Vagina (tissue), 2 donors: ENCODE measurements at places on chromosomes 5 and 9. TPM values are rescaled to one million over a fixed set of nuclear protein-coding genes. Genes with fewer than 3 reads are reported as not detected.

DNA sequence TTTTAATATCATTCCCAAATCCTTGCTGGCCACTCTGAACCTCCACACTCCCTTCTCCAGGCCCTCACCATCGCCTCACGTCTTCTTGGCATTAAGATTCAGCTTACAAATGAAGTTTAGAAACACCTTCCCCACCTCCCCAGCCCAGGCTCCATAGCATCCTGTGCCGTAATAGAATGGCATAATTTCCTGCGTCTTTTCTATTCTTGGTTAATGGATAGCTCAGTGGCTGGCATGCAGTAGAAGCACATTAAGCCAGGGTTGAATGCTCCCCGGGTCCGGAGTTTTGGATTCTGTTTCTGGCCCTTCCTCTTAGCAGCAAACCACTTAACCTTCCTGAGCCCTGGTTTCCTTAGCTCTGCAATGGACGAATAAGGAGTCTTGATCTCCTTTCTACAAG, 13.8 kb downstream of the WWC1 start:
- no peaks in the 10 kb centered on the region for H3K4me1 ChIP-seq
- H3K4me3 ChIP-seq = no peak overlapping the region
- H3K36me3 ChIP-seq = no peaks in the 10 kb centered on the region

Gene PRELID2
- total RNA-seq = 16.2 TPM

Gene PRRC1
- 31.9 TPM for total RNA-seq

DNA sequence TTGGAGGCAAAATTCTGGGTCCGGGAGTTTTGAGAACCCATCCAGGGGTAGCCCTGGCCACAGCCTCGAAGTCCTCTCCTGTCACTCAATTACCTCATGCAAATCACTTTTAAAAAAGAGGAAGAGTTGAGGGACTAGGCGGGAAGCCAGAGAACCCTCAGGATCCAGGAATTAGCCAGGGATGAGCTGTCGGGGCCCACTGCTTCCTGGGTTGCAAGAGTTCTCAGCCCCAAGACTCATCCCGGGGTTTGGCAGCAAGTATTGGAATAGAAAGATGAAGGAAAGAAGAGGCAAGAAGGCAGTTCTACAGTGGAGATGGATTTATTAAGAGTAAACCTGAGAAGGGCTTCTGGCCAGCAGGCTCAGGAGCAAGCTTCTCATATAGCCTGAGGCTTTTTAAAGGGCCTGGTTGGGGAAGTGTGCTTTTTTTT, 25.6 kb downstream of the C9orf50 start:
- peaks cover 35% of the 10 kb centered on the region for H3K4me1 ChIP-seq
- no peak for DNase-seq
- H3K27me3 ChIP-seq = no peaks in the 10 kb centered on the region

- H3K4me1 ChIP-seq = no peaks in the 10 kb centered on the region
- no peak overlapping the region for H3K27ac ChIP-seq
- H3K27me3 ChIP-seq = no peaks in the 10 kb centered on the region
Measured at GRCh38 chr5:1779021-1779680, 20.5 kb downstream of the MRPL36 start.

Gene IL5
- not detected for total RNA-seq

Gene BARHL1
- not detected for total RNA-seq

- H3K27ac ChIP-seq = no peak overlapping the region
- DNase-seq = no peak
- no peaks in the 10 kb centered on the region for H3K36me3 ChIP-seq
- H3K4me3 ChIP-seq = no peak overlapping the region
- no peaks in the 10 kb centered on the region for H3K4me1 ChIP-seq
- no peaks in the 10 kb centered on the region for H3K27me3 ChIP-seq
Measured at GRCh38 chr9:107577140-107577776, 87.7 kb upstream of the KLF4 start.

- no peak for DNase-seq
- no peaks in the 10 kb centered on the region for H3K4me1 ChIP-seq
- no peaks in the 10 kb centered on the region for H3K36me3 ChIP-seq
- no peak overlapping the region for H3K4me3 ChIP-seq
- no peaks in the 10 kb centered on the region for H3K27me3 ChIP-seq
Measured at GRCh38 chr5:179998485-179998884, 73.1 kb downstream of the RNF130 start.

Gene PRR7
- total RNA-seq = 1.2 TPM

- no peak overlapping the region for H3K4me3 ChIP-seq
- H3K36me3 ChIP-seq = no peaks in the 10 kb centered on the region
- H3K27ac ChIP-seq = no peak overlapping the region
- peak; percentile 69 for DNase-seq
- H3K27me3 ChIP-seq = no peaks in the 10 kb centered on the region
- no peaks in the 10 kb centered on the region for H3K4me1 ChIP-seq
Measured at GRCh38 chr5:3006961-3007551, 255.6 kb upstream of the IRX2 start.

DNA sequence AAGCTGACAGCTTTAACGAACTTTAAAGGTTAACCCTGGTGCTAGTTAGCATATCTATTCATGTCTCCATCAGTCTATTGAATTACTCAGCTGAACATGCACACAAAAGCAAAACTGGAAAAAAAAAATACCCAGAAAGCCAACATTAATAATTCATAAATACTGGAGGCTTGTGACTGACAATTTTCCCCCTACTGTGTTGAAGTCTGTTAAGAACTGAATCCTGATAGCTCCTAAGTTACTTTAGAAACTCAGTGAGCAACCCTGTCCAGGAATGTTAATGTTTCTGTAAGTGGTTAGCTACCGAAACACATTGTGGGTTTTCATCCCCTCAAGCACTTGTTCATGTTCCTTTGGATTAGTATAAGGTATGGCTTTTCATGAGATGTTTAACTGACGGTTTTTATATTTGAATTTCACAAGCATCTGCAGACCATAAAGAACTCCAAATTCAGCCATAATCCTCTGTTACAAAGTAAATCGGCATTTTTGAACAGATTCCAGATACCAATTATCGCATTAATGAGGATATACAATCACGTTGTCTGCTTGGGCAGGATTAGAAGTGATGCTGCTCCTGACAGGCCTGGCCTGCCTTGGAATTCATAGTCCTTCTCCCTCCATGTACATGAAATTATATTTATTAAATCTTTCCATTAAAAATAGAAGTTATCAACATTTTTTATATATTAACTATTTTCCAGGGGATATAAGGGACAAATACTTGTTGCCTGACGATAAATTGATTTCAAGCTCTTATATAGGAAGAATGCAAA, 331.2 kb downstream of the TLE4 start:
- H3K27ac ChIP-seq = no peak overlapping the region
- H3K27me3 ChIP-seq = no peaks in the 10 kb centered on the region
- no peaks in the 10 kb centered on the region for H3K4me1 ChIP-seq
- H3K36me3 ChIP-seq = no peaks in the 10 kb centered on the region

- H3K27ac ChIP-seq = no peak overlapping the region
- no peaks in the 10 kb centered on the region for H3K27me3 ChIP-seq
- H3K4me1 ChIP-seq = peaks cover 4% of the 10 kb centered on the region
- no peaks in the 10 kb centered on the region for H3K36me3 ChIP-seq
- H3K4me3 ChIP-seq = no peak overlapping the region
Measured at GRCh38 chr9:15370466-15371447, 51.9 kb upstream of the SNAPC3 start.

- no peaks in the 10 kb centered on the region for H3K27me3 ChIP-seq
- no peak overlapping the region for H3K4me3 ChIP-seq
- H3K27ac ChIP-seq = no peak overlapping the region
Measured at GRCh38 chr9:14240537-14240936, 73.4 kb downstream of the NFIB start.

GRCh38 chr5:113123618-113124017, 147.0 kb downstream of the DCP2 start:
- H3K4me3 ChIP-seq = no peak overlapping the region
- H3K27ac ChIP-seq = no peak overlapping the region
- no peak for DNase-seq
- H3K27me3 ChIP-seq = no peaks in the 10 kb centered on the region

DNA sequence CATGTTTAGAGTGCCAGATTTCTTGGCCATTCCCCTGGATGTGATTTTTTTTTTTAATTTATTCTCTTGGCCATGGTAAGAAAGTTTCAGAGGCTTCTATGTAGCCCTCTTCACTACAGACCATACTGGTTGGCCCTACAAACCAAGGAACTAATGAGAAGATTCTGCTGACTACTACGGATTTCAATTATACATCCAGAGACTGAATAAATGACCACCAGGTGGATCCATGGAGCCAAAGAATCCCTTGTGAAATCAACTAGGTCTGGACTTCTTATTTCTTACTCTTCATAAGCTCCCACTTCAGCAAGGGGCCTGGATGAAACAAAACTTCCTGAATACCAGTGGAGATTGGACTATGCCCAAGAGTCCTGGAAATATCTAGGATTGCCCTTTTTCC, 27.6 kb downstream of the ZNF622 start:
- H3K27ac ChIP-seq = no peak overlapping the region
- H3K27me3 ChIP-seq = no peaks in the 10 kb centered on the region
- H3K4me3 ChIP-seq = no peak overlapping the region
- no peak for DNase-seq
- H3K36me3 ChIP-seq = no peaks in the 10 kb centered on the region

DNA sequence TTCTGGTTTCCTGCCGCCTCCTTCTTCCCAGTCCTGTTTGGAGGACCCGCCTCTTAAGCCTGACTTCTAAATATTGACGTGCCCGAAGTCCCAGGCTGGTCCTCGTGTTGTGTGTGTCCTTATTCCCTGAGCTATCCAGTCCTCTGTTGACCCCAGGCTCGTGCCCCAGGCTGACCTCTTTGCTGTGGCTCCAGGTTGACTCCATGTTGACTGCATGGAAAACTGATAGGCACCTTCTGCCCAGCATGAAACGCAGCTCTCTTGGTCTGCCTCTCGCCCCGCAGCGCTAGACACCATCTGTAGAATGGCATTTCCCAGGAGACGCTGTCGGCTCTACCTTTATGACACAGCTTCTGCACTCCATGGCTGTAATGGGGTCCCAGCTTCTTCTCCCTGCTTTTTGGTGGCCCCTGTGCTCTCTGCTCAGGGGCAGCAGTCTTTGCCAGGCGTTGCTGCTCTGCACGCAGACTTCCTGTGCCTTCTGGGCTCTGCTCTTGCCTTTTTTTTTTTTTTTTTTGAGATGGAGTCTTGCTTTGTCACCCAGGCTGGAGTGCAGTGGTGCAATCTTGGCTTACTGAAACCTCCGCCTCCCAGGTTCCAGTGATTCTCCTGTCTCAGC, 28.4 kb downstream of the EHMT1 start:
- H3K27ac ChIP-seq = no peak overlapping the region
- no peak overlapping the region for H3K4me3 ChIP-seq
- no peaks in the 10 kb centered on the region for H3K27me3 ChIP-seq
- no peaks in the 10 kb centered on the region for H3K36me3 ChIP-seq
- H3K4me1 ChIP-seq = no peaks in the 10 kb centered on the region

GRCh38 chr5:37738057-37738691, 101.7 kb downstream of the GDNF start:
- no peaks in the 10 kb centered on the region for H3K27me3 ChIP-seq
- no peaks in the 10 kb centered on the region for H3K36me3 ChIP-seq
- no peak overlapping the region for H3K4me3 ChIP-seq
- H3K4me1 ChIP-seq = peaks cover 35% of the 10 kb centered on the region
- no peak for DNase-seq
- no peak overlapping the region for H3K27ac ChIP-seq

Gene CCL21
- total RNA-seq = 174 TPM

Gene PIGO
- total RNA-seq = 13.3 TPM

- no peak overlapping the region for H3K27ac ChIP-seq
- no peaks in the 10 kb centered on the region for H3K27me3 ChIP-seq
- H3K36me3 ChIP-seq = no peaks in the 10 kb centered on the region
- no peak for DNase-seq
- H3K4me3 ChIP-seq = no peak overlapping the region
Measured at GRCh38 chr5:151595411-151595826, 4.3 kb upstream of the FAT2 start.

DNA sequence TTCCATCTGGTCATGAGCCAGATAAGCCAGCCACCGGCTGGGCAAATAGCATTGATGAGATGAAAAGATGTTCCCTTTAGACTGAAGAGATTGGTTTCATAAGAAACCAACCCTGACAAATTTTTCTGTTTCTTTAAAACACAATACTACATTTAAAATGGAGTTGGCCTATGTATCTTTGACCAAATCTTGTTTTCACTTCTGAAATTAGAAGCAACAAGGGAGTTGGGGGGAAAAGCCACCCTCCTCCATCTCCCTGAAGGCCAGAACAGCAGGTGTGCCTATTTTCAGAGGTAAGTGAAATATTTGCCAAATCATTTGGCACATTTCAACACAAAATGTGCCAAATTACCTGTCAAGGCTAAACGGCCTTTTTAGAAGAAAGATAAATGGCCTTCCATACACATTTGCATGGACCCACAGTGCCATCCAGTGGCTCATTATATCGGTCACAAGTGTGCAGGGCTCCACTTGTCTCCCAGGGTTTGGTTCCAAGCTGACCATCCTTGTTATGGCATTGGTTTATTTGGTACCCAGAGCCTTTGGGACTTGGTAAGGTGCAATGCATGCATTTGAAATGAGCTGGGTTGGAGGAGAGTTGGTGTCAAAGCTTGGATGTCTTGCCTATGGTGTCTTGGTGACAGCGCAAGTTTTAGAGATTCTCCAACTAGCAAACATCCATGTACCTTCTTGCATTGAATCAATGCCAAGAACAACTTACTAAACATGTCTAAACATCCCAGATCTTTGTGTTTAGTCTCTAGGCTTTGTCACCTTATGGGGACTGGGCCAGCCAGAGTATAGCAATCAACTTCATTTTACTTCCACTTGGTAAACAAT, 372.0 kb upstream of the KIF2A start:
- H3K36me3 ChIP-seq = no peaks in the 10 kb centered on the region
- no peak for DNase-seq
- no peak overlapping the region for H3K27ac ChIP-seq
- no peak overlapping the region for H3K4me3 ChIP-seq
- no peaks in the 10 kb centered on the region for H3K4me1 ChIP-seq

DNA sequence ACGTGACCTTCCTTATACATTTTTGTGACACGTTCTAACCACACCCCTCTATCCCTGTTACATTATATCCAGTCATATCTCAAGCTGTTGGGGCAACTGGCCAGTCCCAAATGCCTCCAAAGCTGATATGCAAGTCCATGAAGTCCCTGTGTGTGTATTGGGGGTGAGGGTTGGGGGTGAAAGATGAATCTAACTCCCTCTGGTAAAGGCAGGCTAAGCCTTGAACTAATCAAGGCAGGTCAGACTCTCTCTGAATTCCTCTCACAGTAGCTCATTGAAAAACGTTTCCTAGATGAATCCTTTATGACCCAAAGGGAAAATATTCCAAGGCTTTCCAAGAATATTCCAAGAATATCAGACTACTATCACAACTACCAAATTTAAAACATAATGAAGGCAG, 174.4 kb downstream of the MUSK start:
- no peak for DNase-seq
- H3K36me3 ChIP-seq = no peaks in the 10 kb centered on the region
- H3K4me3 ChIP-seq = no peak overlapping the region
- H3K27me3 ChIP-seq = no peaks in the 10 kb centered on the region

Gene IFNA2
- not detected for total RNA-seq

- H3K36me3 ChIP-seq = no peaks in the 10 kb centered on the region
- no peak overlapping the region for H3K4me3 ChIP-seq
- H3K4me1 ChIP-seq = peaks cover 12% of the 10 kb centered on the region
- no peak overlapping the region for H3K27ac ChIP-seq
- no peaks in the 10 kb centered on the region for H3K27me3 ChIP-seq
Measured at GRCh38 chr9:18665947-18666346, 192.0 kb downstream of the ADAMTSL1 start.

- H3K36me3 ChIP-seq = no peaks in the 10 kb centered on the region
- no peak for DNase-seq
- no peak overlapping the region for H3K27ac ChIP-seq
- H3K4me1 ChIP-seq = peaks cover 11% of the 10 kb centered on the region
Measured at GRCh38 chr5:137022043-137022442, 477.1 kb downstream of the SPOCK1 start.

Gene SLC22A4
- 1.7 TPM for total RNA-seq

Gene GRIA1
- total RNA-seq = not detected
